ENCODE measurements at places on chromosomes 16 and 17.

- peak; percentile 65 for DNase-seq
Observed at GRCh38 chr17:81030741-81031565, 4.0 kb upstream of the BAIAP2 start.

DNA sequence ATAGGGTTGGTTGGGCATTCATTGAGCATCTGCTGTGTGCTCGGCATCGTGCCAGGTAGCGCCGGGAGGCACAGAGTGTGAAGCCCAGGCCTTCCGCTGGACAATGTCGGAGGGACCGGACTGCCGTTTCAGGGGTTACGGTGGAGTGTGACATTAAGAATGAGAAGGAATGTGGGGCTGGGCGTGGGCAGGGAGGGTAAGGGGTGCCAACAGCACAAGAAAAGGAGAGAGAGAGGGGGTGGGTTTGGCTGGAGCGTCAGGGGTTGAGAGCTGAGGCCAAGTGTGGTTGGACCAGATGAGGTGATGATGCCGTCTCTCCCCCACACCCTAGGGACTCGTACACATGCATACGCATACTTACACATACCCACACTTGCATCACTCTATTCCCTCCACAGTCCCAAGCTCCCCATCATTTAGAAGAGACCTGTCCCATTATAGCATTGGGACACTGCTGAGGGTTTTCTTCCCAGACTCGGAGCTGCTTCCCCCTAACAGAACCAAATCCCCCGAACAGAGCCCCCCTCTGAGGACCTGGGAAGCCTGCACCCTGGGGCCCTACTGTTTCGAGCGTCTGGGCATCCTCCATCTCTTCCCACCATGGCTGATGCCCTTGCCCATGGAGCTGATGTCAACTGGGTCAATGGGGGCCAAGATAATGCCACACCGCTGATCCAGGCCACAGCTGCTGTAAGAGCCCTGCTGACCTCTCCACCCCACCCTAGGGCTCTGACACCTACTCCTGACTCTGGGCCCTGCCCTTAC is 3.3 kb upstream of the KCTD11 start:
- DNase-seq: no peak

GRCh38 chr17:40174514-40174913 is 2.8 kb upstream of the RAPGEFL1 start:
- DNase-seq: no peak

GRCh38 chr17:29573558-29573869 is 5.0 kb downstream of the TP53I13 start:
- peak; percentile 34 for DNase-seq
